ENCODE measurements at places on chromosomes 3 and 15.

DNA sequence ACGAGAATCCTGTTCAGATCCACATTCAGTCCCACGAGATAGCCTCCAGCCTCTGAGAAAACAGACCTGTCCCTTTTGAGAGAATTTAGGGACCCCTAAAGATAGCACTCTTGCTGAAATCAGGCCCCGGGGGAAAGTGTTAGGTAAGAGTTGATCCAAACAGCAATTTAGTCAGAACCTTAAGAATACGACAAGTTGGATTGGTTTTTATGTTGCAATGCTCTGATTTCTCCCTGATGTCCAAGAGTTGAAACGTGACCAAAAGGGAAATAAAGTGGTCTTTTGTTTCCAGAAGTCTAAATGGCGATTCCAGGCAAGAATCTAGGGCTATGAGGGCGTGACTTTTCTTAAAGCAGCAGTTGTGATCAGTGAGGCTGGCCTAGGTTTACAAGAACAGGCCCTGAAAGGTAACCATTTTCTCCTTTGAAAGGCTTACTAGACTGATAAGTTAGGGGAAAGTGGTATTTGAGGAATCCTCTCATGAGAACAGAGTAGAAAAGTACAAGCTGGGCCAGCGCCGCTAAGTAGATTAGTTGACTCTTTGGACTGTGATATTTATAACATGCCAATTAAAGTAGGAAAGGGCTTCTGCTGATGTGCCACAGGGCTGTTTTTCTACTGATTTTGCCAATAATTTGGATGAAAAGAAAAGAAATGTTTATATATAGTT lies 4.9 kb downstream of the MAN2A2 start:
- no peak for DNase-seq

- DNase-seq = no peak
Observed at GRCh38 chr3:59878038-59878427, 828.2 kb upstream of the CFAP20DC start.

GRCh38 chr3:135238871-135239614 lies 444.0 kb downstream of the EPHB1 start:
- DNase-seq = no peak

DNA sequence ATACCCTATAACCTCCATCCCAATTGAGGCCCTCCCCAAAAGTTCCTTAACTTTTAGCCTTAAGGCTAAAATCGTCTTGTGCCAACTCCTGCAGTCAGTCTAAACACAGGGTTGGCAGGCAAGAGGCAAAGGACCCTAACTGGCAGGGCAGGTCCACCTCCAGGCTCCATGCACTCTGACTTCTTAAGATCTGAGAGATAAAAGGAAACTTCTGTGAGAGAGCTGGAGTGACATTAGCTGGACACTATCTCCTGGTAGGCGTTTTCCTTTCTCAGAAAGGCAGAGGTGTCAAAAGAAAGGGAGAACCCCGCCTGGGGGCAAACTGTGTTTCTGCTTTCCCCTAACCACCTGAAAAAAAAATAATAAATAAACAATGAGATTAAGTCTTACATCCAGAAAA lies 3.6 kb downstream of the CHSY1 start:
- no peak for DNase-seq

DNA sequence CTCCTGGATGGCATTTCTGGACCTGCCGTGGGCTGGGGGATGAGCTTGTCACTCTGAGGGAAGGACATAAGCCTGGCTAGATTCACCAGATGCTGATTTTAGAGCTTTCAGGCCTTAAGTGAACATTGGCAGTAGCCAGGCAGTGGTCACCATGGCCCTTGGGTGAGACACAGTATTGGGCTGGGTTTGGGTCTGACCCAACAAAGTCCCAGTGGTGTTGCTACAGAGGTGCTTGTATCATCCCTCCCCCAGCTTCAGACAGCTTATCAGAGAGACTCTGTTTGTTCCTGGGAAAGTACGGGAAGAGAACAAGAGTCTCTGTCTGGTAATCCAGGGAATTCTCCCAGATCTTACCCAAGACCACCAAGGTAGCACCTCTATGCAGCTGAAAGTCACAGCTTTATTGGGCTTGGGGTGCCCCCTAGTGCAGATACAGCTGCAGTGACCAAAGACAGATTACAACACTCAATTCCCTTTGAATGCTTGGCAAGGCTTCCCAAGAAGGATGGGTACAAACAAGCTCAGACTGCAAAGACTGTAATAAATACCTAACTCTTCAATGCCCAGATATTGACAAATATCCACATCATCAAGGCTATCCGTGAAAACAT lies 9.8 kb upstream of the RUVBL1 start:
- peak; percentile 73 for DNase-seq

DNA sequence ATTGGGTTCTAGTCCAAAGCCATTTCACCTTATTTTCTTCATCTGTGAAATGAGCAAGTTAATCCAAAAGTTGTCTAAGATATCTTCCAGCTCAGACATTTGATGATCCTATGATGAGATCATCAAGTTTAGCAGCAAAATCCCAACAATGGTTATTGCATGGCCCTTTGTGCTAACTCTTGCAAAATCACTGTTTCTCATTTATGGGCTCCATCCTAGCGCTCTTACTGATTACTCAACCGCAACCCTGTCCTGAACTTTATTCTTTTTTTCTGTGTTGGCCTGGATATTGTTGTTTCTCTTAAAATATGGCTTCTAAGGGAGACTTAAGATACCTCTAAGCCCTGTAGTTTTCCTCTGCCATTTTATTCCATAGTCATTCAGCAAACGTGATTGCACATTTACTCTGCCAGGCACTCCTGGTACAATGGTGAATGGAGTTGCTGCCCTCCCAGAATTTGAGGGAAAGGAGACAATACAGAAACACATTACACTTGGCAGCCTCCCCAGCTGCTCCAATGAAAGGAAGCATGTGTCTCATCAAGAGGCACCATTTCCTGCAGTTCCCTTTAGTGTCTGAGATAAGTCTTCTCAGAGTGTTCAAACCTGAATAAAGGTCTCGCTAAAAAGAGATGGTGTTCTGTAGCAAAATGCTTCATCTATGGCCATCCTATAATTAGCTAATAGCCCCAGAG lies 4.4 kb downstream of the GXYLT2 start:
- DNase-seq = no peak

Data from dermis microvascular lymphatic vessel endothelial cell (primary cell).